Central memory CD4-positive, alpha-beta T cell (primary cell): ENCODE measurements at places on chromosomes 16 and 17.

GRCh38 chr16:65301029-65301428, 179.2 kb upstream of the CDH11 start:
- DNase-seq = no peak

DNA sequence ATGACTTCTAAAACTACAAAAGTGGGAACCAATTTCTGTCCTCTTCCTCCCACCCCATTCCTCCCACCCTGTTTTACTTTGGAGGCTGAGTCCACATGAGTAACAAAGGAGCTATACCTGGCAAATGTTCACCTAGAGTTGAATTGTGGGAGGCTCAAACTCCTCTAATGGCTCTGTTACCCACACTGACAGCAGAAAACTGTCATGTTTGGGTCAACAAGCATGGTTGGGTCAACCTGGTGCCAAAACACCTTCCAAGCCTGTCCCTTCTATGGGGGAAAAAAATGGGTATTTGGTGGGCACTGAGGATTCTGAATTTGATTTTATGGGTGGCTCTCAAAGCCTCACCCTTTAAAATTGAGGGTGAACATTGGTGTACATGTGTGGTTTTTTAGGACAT, 12.0 kb upstream of the HOXB13 start:
- no peak for DNase-seq

- no peak for DNase-seq
Measured at GRCh38 chr17:2692781-2693135, 18.8 kb downstream of the CLUH start.

- no peak for DNase-seq
Measured at GRCh38 chr17:30796016-30796415, 28.5 kb downstream of the CRLF3 start.

DNA sequence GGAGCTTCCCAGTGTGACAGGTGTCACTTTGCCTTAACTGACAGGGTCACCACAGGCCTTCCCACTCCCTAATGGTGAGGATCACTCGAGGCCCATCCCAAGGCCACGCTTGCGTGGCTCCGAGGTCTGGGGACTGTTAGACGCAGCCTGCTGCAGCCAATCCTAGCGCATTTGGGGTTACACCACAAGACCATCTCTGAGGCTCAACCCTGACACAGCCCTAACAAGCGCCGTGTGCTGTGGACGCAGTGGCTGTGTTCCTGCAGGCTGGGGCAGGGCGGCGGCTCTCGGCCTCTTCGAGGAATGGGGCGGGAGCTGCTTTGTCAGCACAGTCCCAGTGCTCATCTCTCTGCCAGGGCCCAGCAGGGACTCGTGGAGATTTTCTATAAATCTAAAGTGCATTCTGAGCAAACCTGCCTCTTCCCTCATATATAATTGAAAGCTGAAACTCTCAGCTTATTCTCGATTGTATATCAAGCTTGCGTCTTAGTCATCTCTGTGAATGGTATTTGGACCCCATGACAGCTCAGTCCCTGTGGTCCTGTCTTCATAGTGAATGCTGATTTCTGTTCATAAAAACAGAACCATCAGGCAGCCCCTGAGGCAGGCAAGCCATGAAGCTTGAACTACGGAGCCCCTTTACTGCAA, 65.8 kb upstream of the CHMP6 start:
- DNase-seq = no peak

- DNase-seq = no peak
Measured at GRCh38 chr16:85395913-85396878, 216.9 kb upstream of the GSE1 start.

GRCh38 chr17:70905796-70906195, 736.5 kb downstream of the KCNJ2 start:
- DNase-seq = no peak

- DNase-seq = no peak
Measured at GRCh38 chr17:78599419-78599818, 22.2 kb upstream of the DNAH17 start.

GRCh38 chr16:27205423-27206065, 2.2 kb downstream of the KDM8 start:
- no peak for DNase-seq

- no peak for DNase-seq
Measured at GRCh38 chr17:43578699-43579565, 32.8 kb upstream of the ETV4 start.

DNA sequence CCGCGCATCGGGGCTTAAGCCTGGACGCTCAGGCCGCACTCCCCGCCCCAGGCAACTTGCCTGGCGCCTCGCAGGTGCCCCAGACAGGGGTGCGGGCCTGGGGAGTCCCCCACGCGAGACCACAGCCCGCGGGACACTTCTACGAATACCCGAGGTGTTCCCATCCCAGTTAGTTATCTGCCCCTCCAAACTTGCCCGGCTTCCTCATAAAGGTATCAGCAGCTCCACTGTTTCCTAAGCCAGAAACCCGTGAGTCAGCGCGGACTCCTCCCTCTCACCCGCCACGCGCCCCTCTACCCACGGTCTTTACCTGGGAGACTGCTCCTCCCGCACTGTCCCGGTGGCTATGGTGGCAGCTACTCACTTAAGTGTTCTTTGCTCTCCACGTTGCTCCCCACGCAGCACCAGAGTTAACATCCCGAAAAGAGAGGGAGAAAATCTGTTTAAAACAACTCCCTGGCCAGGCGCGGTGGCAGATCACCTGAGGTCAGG, 1.0 kb upstream of the CREBBP start:
- no peak for DNase-seq

DNA sequence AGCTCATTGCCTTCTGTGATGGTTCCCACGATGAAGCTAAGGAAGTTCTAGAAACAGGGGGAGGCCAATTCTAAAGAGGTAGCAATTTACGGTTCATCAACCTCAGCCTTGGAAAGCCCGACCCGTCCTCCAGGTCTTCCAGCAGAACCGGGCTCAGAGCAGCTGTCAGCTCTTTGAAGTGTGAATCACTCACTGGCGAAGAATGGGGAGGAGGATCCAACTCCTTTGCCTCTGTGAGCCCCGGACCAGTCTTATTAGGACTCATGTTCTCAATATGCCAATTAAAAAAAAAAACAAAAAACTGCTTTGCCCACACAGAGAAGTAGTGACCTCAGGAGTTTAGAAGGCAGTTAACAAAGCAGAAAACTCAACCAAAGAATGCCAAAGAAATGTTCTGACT, 31.4 kb downstream of the STX8 start:
- no peak for DNase-seq

GRCh38 chr17:81199482-81199830, 23.3 kb downstream of the CEP131 start:
- no peak for DNase-seq

DNA sequence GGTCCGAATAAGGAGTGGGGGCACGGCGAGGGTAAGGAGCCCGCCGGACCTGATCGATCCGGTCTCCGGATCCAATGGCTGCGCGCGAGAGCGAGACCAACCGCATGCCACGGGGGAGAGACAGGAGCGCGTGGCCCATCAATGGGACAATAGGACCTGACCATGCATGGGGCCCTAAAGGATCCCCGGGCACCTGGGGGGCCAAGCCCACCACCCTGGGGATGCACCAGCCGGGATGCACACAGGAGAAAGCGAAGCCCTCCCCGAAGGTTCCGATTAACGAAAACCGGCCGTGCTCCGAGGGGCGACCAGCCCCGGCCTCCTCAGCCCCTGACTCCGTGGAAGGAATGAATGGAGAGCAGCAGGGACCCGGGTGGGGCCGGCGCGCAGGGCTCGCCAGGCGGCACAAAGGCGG, 525 bp downstream of the JPT1 start:
- DNase-seq = no peak

- no peak for DNase-seq
Measured at GRCh38 chr17:74342224-74342623, 16.2 kb downstream of the KIF19 start.

- no peak for DNase-seq
Measured at GRCh38 chr16:57976331-57976796, 5.4 kb upstream of the CNGB1 start.

DNA sequence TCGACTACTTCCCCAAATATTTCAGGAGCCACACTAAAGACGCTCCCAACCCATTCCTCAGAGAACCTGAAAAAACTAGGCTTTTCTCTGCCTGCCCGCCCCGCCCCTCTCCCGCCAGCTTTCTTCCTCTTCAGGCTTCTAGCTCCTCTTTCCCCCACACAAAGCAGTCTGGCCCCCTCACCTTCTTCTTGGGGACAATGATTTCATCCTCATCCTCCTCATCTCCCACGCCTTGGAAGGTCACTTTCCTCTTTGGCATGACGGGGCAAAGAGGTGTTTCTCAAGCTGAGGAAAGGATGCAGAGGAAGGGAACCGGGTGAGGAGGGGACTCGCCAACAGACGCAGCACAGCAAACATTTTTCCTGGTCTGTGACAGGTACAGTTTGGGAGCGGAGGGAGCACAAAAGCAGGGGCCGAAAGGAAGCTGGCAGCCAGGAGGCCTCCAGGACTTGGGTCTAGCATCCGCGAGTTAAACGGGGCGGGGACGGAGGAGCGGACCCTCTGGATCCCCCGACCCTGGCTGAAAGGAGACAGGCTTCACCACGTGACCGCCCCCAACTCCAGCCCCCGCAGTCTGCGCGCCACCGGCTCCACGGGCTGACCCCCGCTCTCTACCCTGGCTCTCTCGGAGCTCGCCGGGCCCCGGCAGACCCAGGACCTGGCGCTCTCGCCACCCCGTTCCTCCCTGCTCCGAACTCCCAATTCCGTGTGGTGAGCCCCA, 525 bp downstream of the CD2BP2 start:
- DNase-seq = no peak

GRCh38 chr16:361872-362701, 8.3 kb downstream of the MRPL28 start:
- peak; percentile 70 for DNase-seq

DNA sequence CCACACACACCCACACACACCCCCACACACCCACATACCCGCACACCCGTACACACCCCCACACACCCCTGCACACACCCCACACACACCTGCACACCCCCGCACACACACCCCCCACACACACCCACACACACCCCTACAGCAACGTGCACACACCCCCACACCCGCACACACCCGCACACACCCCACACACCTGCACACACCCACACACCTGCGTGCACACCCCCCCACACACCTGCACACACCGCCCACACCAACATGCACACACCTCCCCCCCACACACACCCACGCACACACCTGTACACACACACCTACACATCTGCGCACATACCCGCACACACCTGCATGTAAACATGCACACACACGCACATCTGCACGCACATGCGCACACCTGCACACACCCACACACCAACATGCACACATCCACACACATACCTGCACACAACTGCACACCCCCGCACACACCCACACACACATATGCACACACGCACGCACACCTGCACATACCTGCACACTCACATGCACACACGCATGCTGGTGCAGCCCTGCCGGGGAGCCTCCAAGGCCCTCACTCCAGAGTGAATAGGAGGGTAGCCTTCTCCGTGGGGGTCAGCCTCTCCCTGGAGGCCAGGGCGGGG, 7.5 kb downstream of the ASPSCR1 start:
- no peak for DNase-seq

DNA sequence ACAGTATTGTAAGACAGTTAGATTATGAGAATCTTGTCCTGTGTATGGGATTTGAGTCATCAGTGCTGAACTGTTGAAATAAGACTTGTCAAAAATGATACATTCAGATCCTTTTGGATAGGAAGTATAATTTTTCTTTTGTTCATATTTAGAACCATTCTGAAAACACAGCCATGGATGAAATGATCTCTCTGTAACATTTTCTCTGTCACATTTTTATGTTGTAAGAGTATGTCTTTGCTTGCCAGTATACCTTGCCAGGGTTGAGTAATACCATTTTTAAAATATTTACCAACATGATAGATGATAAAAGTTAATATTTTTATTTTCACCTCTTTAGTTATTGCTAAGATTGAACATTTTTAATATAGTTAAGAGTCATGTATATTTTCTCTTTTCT, 45.0 kb downstream of the NSRP1 start:
- no peak for DNase-seq

- no peak for DNase-seq
Measured at GRCh38 chr17:41583137-41584127, 3.3 kb downstream of the KRT14 start.

DNA sequence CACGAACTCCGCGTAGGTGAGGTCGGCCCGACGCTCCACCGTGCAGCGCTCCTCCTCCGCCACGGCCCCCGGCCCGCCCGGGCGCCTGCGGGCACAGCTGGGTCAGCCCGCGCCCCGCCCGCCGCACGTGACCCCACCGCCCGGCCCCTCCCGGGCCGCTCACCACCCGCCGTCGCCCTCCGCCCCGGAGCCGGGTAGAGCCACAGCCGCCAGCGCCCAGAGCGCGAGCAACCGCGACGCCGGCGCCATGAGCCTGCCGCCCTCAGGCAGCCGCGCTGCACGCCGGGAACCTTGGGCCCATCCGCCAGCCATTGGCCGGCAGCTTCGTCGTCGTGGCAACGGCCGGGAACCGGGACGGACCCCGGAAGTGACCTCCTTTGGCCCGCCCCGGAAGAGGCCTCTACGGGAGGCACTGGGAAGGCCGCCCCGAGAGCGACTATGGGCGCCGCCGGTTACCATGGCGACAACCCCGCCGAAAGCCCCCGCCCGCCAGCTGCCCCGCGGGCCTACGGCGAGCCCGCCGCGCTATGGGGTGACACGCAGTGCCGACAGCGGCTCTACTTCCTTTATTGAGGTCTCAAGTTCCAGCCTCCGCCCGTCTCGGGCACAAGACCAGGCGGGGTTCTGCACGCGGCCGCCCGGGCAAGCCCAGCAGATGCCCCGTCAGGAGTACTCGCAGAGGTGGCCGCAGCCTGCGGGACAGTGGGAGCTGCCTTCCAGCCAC, at the start of gene JMJD8:
JMJD8 (minus strand) TSS at position 264 of the 724 bp plus-strand sequence; CDS start at position 249, 15 bp downstream.
- peak; percentile 94 for DNase-seq

DNA sequence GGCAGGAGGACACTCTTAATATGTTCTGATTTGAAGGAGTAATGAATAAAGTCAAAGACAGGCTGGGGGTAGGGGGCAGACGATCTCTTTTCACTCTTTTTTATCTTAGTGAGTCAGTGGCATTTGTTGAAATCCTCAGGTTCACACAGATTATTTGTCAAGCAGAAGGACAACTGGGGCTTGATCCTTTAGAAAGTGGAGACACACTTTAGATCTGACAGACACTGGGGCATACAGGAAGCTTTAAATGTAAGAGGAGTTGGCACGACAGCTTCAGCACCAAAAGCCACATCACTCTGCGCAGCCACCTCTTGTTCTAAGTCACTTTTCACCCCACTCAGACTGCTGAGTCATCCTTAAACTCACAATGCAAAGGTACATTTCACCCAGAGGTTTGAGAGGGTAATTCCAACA, 121.5 kb downstream of the STXBP4 start:
- peak; percentile 53 for DNase-seq

GRCh38 chr16:21946889-21947635, 6.1 kb upstream of the UQCRC2 start:
- no peak for DNase-seq

GRCh38 chr16:74577882-74578366, 29.0 kb downstream of the GLG1 start:
- DNase-seq = no peak

- DNase-seq = no peak
Measured at GRCh38 chr17:57032343-57032742, 52.7 kb upstream of the AKAP1 start.

- peak; percentile 29 for DNase-seq
Measured at GRCh38 chr17:29138184-29138955, 41.8 kb downstream of the MYO18A start.

GRCh38 chr16:85911251-85911930, 12.4 kb downstream of the IRF8 start:
- DNase-seq = no peak
